Activated naive CD4-positive, alpha-beta T cell treated with anti-CD3 and anti-CD28 coated beads, Interleukin-2, amount 50 U/mL, for 72 hours (primary cell): ENCODE measurements at places on chromosomes 13 and 19. TPM values are rescaled to one million over a fixed set of nuclear protein-coding genes. Genes with fewer than 3 reads are reported as not detected.
A peak's percentile ranks its signal among the peaks of the same experiment; 100 is the strongest.

Gene ZNF682
- total RNA-seq, result 7.9 TPM

Gene LGALS14
- 5.1 TPM for total RNA-seq

DNA sequence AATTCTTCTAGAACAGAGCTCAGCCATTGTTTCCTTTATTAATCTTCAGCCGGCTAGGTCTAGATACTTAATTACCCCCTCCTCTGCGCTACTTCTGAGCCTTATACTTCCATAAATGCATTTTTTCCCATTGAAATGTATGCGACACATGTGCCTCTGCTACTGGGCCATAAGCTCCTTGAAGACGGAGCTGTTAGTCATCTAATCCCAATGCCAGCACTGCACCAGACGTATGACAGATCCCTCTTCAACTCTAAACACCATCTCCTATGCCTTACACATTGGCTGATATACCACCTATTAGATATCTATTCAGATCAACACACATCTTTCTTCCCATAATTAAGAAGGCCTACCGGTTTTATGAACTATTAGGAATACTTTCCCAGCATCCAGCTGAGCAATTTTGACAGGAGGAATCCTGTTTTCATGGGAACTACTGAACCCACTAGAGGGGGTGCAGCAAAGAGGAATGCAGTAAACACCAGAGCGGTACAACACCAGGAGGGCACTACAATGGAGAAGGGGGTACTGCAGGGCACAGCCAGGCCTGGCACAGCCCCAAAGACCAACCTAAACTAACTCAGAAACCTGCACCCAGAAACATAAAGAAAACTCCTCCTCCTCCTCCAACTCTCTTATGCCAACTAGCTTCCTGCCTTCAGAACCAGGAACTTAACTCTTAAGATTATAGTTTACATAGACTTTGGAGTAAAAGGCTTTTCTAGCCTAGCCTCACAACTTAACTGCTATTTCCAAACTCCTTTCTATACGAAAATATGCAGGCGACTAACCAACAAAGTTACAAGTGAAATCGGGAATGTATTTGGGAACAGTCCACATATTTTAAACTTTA lies 18.7 kb downstream of the STK24 start:
- no peak for DNase-seq

Gene WDR88
- not detected for total RNA-seq

Gene CSNK1G2
- total RNA-seq, result 58.6 TPM

- DNase-seq, result no peak
Measured at GRCh38 chr13:68976287-68976686, 1131.3 kb upstream of the ATXN8OS start.

GRCh38 chr13:84894749-84895148 lies 904.5 kb downstream of the SLITRK6 start:
- DNase-seq, result no peak

DNA sequence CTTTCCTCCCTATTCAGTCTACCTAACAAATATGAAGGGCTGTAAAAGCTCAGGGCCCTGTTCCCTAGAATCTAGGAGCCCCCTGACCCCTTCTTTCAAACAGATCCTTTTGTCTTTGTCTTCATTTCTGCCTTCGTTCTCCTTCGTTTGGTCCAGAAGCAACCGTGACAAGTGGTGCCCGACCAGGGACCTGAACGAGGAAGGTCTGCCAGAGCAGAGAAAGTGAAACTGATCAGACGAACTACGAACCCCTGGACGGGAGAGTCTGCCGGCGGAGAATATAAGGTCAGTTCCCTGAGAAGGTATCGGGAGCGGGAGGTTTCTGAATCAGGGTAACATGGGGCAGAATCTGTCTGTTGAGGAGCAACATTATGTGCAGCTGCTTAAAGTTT lies 751 bp downstream of the ERVK3-1 start:
- no peak for DNase-seq

DNA sequence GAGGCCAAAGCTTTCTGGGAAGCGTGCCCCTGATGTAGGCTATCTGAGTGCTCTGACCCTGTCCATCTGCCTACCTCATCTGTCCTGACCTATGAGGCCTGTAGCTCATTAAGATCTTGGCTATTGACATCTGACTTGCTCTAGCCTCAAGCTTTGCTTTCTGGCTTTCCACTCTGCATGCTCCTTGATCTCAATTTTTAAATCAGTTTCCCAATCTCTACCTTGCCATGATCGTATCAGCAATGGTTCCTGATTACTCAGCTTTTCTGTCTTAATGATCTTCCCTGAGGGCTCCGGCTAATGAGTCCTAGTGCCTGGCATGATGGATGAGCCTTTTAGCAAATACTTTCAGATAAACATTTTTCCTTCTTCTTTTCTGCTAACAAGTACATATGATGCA lies 262.0 kb downstream of the NDFIP2 start:
- no peak for DNase-seq

Gene AP1M2
- total RNA-seq, result not detected

DNA sequence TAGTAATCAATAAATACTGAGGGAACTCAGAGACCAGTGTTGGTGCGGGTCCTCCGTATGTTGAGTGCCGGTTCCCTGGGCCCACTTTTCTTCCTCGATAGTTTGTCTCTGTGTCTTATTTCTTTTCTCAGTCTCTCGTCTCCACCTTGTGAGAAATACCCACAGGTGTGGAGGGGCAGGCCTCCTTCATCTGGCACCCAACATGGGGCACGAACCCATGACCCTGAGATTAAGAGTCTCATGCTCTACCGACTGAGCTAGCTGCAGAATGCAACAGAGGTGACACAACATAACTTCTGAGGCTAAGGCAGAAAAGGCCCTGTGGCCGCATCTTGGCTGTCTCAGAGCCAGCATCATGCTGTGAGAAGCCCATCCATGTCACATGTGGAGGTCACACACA lies 5.3 kb upstream of the ZNF613 start:
- no peak for DNase-seq

DNA sequence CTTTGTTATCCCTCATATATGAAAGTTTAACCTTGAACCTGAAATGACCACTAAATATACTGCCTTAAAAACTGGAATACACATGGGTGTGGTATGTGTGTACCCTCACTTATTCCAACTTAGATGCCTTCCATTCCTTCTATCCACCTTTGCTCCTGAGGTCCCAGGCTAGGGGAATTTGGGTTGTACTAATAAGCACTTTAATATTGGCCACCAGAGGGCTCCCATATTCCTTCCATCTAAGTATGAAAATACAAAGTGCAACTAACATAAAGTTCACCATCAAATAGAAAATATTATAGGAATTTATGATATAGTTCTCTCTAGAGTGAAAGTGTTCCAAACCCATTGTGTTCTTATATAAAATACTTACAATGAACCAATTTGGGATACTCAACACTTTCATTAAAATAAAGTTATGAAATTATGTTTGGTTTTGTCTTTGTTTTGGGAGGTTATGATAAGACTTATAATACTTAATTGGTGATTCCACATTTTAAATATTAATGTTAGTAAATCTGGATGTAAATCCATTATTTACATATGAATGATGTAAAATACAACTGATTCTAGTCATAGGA lies 62.3 kb downstream of the ITGBL1 start:
- DNase-seq, result no peak

DNA sequence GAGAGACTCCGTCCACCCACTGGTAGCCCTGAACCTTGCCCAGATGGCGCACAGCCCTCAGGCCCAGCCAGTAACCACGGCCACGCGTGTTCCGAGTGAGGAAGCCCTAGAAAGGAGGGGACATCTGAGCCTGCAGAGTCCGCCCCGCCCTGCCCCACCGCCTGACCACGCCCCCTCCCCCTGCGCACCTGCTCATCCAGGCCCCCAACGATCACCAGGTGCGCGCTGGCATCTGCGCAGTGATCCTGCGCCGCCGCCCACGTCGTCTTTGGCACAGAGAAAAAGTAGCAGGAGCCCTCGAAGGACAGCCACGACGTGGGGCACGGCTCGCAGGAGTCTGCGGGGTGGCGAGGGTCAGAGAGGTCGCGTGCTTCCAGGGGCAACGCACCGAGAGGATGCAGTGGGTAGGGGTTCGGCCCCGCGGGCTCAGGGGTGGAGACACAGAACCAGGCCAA lies 2.1 kb downstream of the CLEC4G start:
- no peak for DNase-seq

- no peak for DNase-seq
Measured at GRCh38 chr19:8610936-8611300, 403 bp upstream of the ADAMTS10 start.

Gene FAM124A
- 0.09 TPM for total RNA-seq

Gene IGFL2
- total RNA-seq, result not detected

DNA sequence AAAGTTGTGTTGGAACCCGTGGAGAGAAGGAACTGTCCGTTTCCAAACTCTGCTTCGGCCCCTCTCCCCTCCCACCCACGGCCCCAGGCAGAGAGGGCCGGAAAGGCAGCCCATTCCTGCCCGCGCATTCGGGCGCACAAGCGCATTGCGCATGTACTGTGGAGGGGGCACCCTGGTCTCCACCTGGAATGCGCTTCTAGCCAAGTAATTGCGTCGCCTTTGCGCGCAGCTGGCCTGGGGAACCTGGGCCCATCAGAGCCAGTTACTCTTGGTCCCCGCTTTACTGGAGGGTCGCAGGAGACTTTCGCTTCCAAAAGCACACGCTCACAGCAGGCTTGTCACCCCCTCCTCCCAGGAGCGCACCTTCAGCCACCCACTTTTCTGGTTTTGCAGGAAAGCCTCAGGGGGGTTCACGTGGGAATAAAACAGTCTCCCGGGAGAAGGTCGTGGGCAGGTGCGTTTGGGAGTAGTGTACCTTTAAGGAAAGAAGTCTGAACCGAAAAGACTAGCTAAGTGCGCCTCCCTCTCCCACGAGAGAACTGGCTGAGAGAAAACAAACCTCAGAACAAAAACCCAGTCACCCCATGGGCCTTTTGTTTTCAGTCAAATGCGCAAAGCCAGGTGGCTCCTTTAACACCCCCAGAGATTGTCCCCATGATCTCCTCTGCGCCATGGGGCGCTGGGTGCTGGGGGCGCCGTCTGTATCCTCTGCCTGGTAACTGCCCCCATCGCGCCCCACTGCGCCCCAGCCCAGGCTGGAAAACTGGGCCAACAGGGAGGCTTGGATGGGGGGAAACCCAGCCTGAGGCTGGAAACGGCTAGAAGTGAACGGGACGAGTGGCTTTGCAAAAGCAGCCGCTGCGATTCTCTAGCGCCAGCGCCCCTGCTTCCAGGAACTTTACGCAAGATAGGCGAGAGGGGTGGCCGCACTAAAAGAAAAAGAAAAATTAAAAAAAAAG lies 28.5 kb downstream of the GSX1 start:
- no peak for DNase-seq

DNA sequence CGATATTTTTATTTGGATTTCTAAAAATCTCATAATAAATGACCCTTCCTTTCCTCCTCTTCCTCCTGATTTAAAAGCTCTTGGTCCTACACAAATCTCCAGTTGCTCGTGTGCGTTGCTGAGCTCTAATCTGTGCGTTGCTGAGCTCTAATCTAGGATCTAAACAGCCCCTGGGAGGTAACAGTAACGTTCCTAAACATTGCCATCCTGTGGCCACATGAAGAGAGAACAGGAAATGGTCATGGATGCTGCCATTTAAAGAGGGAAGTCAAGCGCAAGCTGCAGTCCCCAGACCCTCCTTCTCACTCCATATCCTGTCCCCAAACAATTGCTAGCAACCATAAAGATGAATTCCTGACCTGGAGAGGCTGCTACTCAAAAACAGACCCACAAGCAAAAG lies 170.8 kb downstream of the NUFIP1 start:
- no peak for DNase-seq

GRCh38 chr13:101795025-101795424 lies 342.6 kb downstream of the ITGBL1 start:
- no peak for DNase-seq

GRCh38 chr19:10887616-10888367 lies 16.4 kb downstream of the CARM1 start:
- DNase-seq, result no peak

- no peak for DNase-seq
Measured at GRCh38 chr19:48445256-48445605, 552 bp upstream of the GRWD1 start.

DNA sequence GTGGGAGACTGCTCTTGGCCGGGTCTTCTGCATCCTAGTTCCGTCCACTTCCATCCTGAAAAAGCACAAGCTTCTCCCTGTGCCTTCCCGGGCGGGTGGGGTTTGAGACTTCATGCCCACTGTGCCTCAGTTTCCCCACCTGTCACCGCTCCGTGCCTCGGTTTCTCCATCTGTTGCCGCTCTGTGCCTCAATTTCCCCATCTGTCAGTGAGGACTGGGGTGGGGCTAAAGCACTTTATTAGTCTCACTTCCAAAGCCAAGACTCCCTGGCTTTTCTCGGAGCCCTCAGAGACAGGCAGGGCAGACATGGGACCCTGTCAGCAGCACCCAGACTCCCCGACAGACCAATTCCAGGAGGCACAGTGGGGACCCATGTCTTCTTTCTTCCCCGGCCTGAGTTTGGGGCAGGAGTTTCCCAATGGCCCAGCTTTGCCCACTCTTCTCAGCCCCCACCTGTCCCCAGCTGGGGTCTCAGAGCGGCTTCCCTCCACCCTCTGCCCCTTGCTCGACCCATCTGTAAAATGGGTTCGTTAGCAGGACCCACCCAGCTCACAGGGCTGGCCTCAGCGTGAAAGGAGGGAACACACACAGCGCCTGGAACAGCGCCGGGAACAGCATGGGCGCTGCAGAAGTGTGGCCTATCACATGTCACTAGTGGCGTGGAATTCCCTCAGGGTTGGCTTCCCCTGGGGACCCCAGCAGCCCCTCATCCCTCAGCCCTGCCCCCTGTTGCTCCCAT lies 4.6 kb upstream of the PEAK3 start:
- no peak for DNase-seq

DNA sequence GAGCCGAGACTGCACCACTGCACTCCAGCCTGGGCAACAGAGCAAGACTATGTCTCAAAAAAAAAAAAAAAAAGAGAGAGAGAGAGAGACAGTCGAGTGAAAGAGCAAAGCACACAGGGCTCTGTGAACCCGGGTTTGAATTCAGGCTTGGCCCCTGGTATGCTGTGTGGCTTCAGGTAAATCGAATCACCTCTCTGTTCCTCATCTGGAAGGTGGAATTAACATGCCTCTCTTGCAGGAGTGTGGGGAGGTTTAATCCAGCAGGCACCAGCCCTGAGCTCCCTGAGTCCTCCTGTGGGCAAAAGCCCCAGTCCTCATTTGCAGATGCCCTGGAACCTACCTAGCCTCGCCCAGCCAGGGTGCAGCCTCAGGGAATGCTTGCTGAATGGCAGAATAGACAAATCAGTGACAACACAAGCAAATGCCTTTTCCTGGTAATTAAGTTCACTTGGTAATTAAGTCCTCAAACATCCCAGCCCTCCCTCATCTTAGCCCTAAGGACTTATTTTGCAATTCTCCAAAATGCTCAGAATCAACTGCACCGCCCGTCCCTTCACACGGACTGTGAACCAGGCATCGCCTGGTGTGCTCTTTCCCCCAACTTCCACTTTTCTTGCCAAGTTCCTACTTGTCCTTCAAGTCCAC lies 4.6 kb upstream of the ZNRF4 start:
- DNase-seq, result no peak

DNA sequence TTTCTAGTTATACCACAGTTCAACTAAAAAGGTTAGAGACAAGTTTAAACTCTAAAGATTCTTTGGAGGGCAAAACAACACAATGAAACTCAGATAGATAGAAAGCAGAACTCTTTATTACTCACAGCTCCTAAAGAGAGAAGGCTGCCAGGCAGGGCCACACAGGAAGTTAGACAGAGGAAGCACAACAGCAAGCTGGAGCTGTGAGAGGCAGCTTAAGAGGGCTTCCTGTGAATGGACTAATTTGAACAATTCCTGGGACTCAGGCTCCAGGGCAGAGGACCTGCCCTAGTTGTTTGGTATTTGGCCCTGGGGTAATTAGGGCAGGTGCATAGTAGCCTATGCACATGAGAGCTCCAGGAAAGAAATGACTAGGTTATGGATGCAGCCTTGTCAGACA lies 803.6 kb downstream of the DIAPH3 start:
- no peak for DNase-seq

- DNase-seq, result peak; percentile 55
Measured at GRCh38 chr19:35206379-35206778, 22.2 kb downstream of the FAM187B start.
